ENCODE measurements at places on chromosomes 16 and 17.
A peak's percentile ranks its signal among the peaks of the same experiment; 100 is the strongest.

DNA sequence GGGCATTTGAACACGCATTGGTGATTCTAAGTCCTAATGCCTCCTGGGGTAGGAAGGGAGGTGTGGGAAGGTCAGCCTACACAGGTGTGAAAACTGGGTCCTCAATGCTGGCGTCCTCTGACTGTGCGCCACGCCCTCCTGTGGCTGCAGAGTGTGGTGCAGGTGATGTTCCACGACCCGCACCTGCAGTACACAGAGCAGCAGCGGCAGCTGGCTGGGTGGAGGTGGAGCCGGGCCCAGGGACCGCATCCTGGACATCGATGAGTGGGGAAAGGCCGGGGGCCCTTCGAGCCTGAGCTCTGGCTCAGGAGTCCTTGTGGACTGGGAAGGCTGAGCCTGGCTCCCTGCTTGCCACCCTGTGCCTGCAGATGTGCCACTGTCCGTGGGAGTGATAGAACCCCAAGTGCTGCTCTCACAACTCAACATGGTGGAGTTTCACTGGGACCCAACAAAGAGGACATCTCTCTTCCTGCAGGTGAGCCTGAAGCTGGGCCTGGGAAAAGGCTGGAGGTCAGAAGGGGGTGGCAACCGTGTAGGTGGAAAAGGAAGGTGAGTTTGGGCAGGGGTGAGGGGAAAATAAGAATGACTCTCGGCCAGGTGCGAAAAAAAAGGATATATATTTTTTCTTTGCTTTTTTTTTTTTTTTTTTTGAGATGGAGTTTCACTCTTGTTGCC is 14.0 kb upstream of the STAC2 start:
- DNase-seq = peak; percentile 88

- no peak for DNase-seq
These were observed 103.0 kb downstream of the ZFHX3 start for GRCh38 chr16:72944757-72945485.

GRCh38 chr17:34920676-34921075 is 40.6 kb downstream of the CCT6B start:
- no peak for DNase-seq

GRCh38 chr16:84247844-84248243 is 8.0 kb upstream of the KCNG4 start:
- DNase-seq = no peak

DNA sequence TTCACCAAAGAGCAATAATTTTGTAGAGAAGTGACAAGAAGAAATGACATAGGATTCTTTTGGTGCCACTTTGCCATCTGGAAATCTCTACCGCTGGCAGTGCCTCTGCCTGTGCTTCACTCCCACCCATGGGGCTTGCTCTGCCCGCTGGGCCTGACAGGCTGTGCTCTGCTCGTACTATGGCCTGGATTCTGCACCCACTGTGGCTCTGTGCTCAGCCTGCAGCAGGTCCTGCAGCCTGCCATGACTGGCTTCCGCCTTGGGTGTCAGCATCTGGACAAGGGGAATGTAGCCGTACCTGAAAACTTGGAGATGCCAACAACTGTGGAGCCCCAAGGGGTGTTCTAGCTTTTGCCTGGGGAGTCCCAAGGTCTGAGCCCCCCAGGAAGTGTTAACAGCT is 792.3 kb downstream of the CDH8 start:
- DNase-seq = no peak

- no peak for DNase-seq
These were observed 3.5 kb upstream of the NLRC3 start for GRCh38 chr16:3580686-3581085.

Measured in ELF-1 (cell line).